ENCODE measurements at places on chromosomes 1 and 21.

DNA sequence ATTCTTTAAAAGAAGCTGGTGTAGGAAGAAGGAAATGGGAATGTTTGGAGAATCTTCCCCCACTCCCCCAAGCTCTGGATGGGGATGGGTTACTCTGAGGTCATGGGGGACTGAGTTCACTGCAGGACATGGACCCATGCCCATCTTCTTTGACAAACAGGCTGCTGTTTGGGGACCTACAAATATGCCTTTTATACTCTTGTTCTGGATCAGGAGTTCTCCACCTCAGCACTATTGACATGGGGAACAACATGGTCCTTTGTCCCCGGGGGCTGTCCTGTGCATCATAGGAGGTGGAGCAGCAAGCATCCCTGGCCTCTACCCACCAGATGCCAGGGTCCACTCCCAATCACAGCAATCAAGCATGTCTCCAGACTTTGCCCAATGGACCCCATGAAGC, 365.8 kb upstream of the C1orf174 start:
- no peaks in the 10 kb centered on the region for H3K4me1 ChIP-seq
- H3K4me3 ChIP-seq = no peak overlapping the region
- H3K27ac ChIP-seq = no peak overlapping the region

GRCh38 chr1:17513131-17513530, 26.4 kb upstream of the ARHGEF10L start:
- H3K27ac ChIP-seq = no peak overlapping the region
- H3K27me3 ChIP-seq = peaks cover 19% of the 10 kb centered on the region
- no peaks in the 10 kb centered on the region for H3K4me1 ChIP-seq
- no peaks in the 10 kb centered on the region for H3K36me3 ChIP-seq

GRCh38 chr21:46048926-46049889, 48.7 kb upstream of the COL6A2 start:
- peaks cover 23% of the 10 kb centered on the region for H3K4me1 ChIP-seq
- H3K4me3 ChIP-seq = no peak overlapping the region
- peak; percentile 98 for DNase-seq
- H3K27me3 ChIP-seq = peaks cover 5% of the 10 kb centered on the region

- peak overlapping the region; percentile 61 for H3K27ac ChIP-seq
- no peak for DNase-seq
- H3K4me3 ChIP-seq = peak overlapping the region; percentile 68
Measured at GRCh38 chr21:15057285-15057684, 7.5 kb downstream of the NRIP1 start.

GRCh38 chr1:94920061-94920460, 6.8 kb downstream of the CNN3 start:
- peaks cover 1% of the 10 kb centered on the region for H3K27me3 ChIP-seq
- peak overlapping the region; percentile 55 for H3K27ac ChIP-seq
- H3K36me3 ChIP-seq = peaks cover 52% of the 10 kb centered on the region
- no peak for DNase-seq
- H3K4me1 ChIP-seq = peaks cover 80% of the 10 kb centered on the region

GRCh38 chr1:167043752-167044488, 46.3 kb downstream of the GPA33 start:
- peaks cover 10% of the 10 kb centered on the region for H3K27me3 ChIP-seq
- no peak overlapping the region for H3K27ac ChIP-seq
- H3K4me1 ChIP-seq = no peaks in the 10 kb centered on the region
- no peak overlapping the region for H3K4me3 ChIP-seq
- H3K36me3 ChIP-seq = no peaks in the 10 kb centered on the region
- no peak for DNase-seq

- DNase-seq = no peak
- H3K4me1 ChIP-seq = peaks cover 6% of the 10 kb centered on the region
- H3K4me3 ChIP-seq = no peak overlapping the region
- H3K36me3 ChIP-seq = no peaks in the 10 kb centered on the region
- H3K27me3 ChIP-seq = peaks cover 16% of the 10 kb centered on the region
Measured at GRCh38 chr1:43340559-43340958, 2.9 kb downstream of the MPL start.

GRCh38 chr1:31428436-31429221, 15.6 kb downstream of the SERINC2 start:
- H3K4me1 ChIP-seq = no peaks in the 10 kb centered on the region
- H3K36me3 ChIP-seq = peaks cover 17% of the 10 kb centered on the region
- no peak for DNase-seq
- no peak overlapping the region for H3K27ac ChIP-seq
- no peak overlapping the region for H3K4me3 ChIP-seq

- peaks cover 4% of the 10 kb centered on the region for H3K27me3 ChIP-seq
- H3K27ac ChIP-seq = no peak overlapping the region
- H3K4me3 ChIP-seq = no peak overlapping the region
- H3K4me1 ChIP-seq = peaks cover 44% of the 10 kb centered on the region
Measured at GRCh38 chr21:35566874-35567273, 493.5 kb downstream of the SETD4 start.

DNA sequence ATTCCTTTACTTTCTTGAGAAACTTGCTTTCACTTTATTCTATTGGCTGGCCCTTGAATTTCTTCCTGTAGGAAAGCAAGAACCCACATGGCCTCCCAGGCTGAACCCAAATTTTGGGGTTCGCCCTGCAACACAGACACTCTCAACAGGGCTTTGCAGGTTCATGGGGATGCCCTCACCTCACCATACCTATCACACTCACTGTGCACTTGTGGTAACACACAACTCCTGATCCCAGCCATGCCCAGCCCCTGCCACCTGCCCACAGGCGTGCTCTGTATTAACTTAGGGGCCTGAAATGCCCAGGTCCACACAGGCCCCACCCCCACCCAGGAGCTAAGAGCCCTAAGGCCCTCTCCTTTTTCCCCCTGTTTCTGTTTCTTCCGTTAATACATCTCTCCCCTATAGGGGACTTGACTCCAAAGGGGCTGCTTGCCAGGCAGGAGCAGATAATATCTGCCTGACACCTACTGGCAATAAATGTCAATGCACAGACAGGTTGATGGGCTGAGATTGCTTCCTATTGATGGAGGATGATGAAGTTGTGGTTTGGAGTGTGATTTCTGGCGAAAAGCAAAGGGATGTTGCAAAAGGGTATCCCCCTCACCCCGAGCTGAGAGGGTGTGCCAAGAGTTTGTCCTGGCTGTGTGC, 171.5 kb downstream of the AJAP1 start:
- no peak overlapping the region for H3K27ac ChIP-seq
- no peak overlapping the region for H3K4me3 ChIP-seq
- H3K36me3 ChIP-seq = peaks cover 6% of the 10 kb centered on the region

- H3K36me3 ChIP-seq = peaks cover 16% of the 10 kb centered on the region
- H3K4me1 ChIP-seq = peaks cover 46% of the 10 kb centered on the region
- peaks cover 3% of the 10 kb centered on the region for H3K27me3 ChIP-seq
- H3K4me3 ChIP-seq = peak overlapping the region; percentile 95
- peak overlapping the region; percentile 24 for H3K27ac ChIP-seq
Measured at GRCh38 chr21:39313042-39313570, 326 bp downstream of the BRWD1 start.

GRCh38 chr1:207282496-207283380, 38.7 kb upstream of the CD55 start:
- DNase-seq = no peak
- no peak overlapping the region for H3K4me3 ChIP-seq
- no peak overlapping the region for H3K27ac ChIP-seq
- H3K36me3 ChIP-seq = no peaks in the 10 kb centered on the region
- H3K27me3 ChIP-seq = peaks cover 9% of the 10 kb centered on the region

DNA sequence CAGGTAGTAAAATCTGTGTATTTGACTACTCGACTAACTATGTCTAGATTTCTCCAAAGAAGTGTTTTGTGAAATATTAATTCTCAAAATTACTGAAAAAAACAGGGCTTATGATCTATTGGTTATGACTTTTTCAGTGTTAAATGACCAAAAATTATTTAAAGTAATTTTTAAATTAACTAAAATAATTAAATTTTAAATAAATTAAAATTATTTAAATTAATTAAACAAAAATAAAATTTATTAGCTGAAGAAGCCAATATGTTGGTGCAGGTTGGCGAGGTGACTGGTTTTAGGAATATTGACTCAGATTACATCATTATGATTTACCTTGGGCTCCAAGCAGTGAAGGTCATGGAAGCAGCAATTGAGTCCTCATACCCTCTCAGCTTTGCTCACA, 483.2 kb downstream of the PTPRC start:
- DNase-seq = no peak
- H3K27me3 ChIP-seq = no peaks in the 10 kb centered on the region
- H3K4me3 ChIP-seq = no peak overlapping the region
- peaks cover 34% of the 10 kb centered on the region for H3K4me1 ChIP-seq
- H3K27ac ChIP-seq = peak overlapping the region; percentile 89

- peaks cover 91% of the 10 kb centered on the region for H3K4me1 ChIP-seq
- H3K27me3 ChIP-seq = peaks cover 2% of the 10 kb centered on the region
- H3K4me3 ChIP-seq = no peak overlapping the region
- DNase-seq = no peak
- peaks cover 5% of the 10 kb centered on the region for H3K36me3 ChIP-seq
Measured at GRCh38 chr1:94708811-94709210, 111.3 kb upstream of the SLC44A3 start.

GRCh38 chr1:19858893-19859292, 23.3 kb upstream of the OTUD3 start:
- no peak for DNase-seq
- peaks cover 7% of the 10 kb centered on the region for H3K27me3 ChIP-seq
- no peak overlapping the region for H3K4me3 ChIP-seq
- H3K4me1 ChIP-seq = peaks cover 37% of the 10 kb centered on the region
- H3K36me3 ChIP-seq = peaks cover 6% of the 10 kb centered on the region

DNA sequence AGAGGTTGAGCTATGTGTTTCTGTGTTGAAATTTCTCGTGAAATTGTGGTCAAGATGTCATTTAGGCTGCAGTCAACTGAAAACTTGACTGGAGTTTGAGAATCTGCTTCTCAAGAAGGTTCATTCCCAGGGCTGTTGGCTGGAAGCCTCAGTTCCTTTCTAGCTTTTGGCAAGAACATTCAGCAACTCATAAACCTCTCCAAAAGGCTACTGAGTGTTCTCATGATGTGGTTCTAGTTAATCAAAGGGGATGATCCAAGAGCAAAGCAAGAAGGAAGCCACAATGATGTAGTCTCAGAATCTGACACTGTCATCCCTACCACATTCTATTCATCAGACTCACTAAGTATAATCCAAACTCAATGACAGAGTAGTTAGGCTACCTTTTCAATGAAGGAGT, 66.6 kb downstream of the SPATA6 start:
- H3K36me3 ChIP-seq = no peaks in the 10 kb centered on the region
- H3K27ac ChIP-seq = no peak overlapping the region
- no peaks in the 10 kb centered on the region for H3K4me1 ChIP-seq
- H3K4me3 ChIP-seq = no peak overlapping the region
